ENCODE measurements at places on chromosomes 12 and 14. TPM values are rescaled to one million over a fixed set of nuclear protein-coding genes. Genes with fewer than 3 reads are reported as not detected.

- DNase-seq, result peak; percentile 28
Measured at GRCh38 chr14:68628605-68629310, 164.1 kb downstream of the ZFP36L1 start.

DNA sequence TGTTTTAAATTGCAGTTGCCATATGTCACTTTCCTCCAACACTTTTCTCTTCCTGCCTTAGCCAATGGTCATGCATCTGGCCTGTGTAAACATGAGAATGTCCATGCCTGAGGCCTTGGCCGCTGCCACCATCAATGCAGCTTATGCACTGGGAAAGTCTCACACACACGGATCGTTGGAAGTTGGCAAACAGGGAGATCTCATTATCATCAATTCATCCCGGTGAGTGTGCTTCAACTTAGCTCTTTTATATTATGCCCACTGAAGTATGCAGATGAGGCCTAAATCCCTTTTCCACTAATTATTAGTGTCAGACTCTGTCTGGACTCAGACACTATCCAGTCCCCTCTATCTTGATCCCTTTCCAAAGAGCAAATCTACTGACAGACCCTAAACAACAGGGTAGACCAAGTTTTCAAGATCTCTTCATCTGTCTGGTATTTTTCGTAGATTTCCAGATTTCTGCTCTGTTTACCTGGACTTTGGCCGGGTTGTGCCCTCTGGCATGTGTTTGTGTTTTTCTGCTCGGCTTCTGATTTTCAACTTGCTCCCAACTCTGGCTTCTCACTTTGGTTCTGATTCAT lies 23.2 kb downstream of the AMDHD1 start:
- DNase-seq, result no peak

GRCh38 chr12:117967512-117967911 lies 1.3 kb downstream of the KSR2 start:
- no peak for DNase-seq

- peak; percentile 29 for DNase-seq
Measured at GRCh38 chr14:89641495-89642175, 224.6 kb upstream of the FOXN3 start.

- DNase-seq, result peak; percentile 69
Measured at GRCh38 chr12:132445884-132446632, 43.9 kb upstream of the FBRSL1 start.

DNA sequence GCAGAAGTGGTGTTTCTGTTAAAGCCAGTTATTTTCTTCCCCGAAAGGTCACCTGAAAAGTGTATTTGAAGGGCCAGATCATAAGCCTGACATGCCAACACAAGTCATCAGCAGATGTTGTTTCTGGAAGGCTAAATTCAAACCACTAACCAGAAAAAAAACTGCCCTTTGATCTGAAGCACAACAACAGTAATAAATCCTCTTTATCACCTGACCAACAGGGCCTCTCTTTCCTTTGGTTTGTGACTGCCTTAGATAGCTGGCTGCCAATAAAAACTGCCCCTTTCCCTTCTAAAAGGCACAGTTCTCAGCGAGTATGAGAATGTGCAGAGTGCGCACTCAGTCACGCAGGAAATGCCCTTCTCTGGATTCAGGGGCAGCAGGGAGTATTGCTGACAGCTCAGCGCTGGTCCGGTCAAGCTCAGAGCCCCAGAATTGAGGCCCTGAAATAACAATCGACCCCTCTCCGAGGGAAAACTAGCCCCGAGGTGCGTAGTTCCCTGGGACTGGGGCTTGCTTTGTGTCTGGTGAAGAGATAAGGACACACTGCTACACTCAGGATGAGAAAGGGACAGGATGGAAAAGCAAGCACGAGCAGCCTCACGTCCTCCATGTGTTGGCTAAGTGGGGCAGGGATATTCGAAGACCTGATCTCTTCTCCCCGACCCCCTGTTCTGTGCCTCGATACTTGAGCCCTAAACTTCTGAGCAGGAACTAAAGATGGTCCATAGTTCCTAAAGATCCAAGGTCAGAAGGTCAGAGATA lies 184.2 kb upstream of the GZMB start:
- DNase-seq, result no peak

DNA sequence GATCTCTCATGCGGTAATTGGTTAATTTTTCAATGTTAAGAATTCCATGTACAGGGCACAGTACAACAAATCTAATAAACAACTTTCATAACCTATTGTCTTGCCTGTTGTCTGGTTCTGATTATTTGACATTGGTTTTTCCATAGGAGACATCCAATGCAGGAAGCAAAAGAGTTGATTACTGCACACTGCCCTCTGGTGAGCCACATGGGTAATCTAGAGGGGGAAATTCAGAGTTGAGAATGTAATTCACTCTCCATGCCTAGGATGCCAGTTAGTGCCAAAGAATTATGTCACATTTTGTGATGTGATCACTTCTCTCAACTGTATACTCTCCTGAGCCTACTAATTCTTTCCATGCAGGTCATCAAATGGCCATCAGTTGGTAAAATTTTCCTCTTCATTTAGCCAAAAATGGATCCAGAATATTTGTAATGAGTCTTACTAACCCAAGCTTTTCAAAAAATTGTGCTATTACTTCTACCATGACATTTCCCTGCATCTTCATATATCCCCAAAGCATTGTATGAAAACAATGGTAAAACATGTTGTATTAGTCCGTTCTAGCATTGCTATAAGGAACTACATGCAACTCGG lies 17.7 kb upstream of the CCDC91 start:
- no peak for DNase-seq

DNA sequence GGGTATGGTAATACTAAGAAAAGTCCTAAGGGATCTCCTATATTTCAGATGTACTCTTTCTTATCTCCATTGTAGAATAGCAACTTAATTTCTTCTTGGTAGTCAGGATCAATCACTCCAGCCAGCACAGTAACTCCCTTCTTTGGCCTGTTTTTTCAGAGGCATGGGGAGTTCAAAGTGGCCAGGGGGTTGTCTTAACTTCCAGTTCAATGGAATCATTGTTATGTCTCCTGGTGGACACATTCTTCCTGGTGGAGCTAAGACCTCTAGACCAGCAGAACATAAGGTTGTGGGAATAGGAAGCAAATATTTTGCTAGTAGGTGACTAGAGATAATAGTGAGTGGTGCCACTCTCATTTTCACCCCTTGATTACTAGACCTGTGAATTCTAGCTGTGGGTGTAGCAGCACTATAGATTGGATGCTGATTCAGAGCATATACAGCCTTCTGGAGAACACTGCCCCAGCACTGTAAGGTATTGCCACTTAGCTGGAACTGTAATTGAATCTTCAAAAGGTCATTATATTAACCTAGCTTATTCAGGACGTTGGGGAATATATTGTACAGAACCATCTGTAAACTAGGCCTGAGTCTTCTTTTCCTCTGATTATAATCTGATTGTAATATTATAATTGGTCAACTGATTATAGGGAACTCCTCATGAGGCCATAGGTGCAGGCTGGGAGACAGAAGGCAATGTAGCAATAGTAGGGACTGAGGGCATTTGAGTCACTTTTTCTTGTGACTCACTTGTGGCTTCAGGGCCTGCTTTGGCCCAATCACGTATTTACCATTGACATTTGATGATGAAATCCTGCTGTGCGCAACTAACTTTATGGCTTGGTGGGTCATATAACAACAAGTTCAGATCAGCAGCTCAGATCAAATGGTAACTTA lies 60.2 kb upstream of the ATP2B1 start:
- peak; percentile 19 for DNase-seq

DNA sequence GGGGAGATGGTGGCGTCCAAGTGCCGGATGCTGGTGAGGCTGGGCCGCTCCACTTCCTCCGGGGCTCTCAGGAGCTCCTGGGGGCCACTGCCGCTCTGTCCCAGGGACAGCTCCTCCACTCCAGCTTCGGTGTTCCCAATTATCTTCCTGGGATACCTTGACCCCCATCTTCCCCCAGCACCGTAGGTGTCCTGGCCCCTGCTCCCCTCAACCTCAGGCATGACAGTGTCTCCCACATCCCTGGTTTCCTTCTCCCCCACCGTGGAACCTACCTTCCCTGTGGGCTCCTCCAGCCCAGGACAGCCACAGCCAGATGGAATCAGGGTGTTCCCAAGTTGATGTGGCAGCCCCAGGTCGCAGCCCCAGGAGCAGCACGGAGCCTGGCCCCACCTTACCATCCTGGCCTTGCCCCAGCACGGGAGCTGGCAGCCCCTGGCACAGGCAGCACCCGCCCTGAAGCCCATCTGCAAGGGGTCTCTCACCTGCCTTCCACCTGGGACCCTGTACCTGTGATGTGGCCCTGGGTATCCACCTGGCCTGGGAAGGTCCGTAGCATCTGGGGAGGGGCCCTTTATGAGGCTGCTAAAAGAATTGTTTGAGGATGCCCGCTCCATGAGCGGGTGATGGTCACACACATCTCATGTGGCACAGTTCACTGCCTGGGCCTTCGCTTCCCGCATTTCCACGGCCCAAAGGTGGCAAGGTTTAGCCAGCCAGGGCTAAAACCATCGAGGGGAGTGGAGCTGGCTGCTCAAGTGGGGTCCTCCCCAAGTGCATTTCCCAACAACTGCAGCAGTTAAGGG lies 4.1 kb downstream of the TMEM121 start:
- DNase-seq, result no peak

DNA sequence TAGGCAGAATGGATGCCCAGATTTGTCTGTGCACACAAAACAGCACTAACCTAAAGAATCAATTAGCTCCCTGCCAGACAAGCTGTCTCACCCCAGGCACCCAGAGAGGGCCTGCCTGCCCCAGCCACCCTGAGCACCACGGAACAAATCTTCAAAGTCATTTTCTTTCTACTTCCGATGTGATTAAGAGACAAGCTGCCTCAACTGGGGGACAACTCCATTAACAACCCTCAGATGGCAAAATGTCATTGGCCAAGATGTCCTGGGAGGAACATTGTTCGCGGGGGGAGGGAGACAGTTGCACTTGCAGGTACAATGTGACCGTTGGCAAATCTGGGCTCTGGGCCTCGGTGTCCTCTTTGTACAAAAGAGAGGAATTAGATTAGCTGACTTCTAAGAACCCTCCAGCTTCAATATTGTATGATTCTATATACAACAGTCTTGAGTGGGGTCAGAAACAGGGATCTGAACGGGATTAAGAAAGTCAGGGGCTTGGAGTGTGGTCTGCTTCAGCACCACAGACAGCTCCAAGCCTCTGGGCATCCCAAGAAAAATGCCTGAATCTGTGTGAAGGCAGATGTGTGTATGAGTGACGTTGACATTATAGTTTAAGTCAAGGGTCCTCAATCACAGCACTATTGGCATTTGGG lies 42.8 kb upstream of the CMKLR1 start:
- no peak for DNase-seq

DNA sequence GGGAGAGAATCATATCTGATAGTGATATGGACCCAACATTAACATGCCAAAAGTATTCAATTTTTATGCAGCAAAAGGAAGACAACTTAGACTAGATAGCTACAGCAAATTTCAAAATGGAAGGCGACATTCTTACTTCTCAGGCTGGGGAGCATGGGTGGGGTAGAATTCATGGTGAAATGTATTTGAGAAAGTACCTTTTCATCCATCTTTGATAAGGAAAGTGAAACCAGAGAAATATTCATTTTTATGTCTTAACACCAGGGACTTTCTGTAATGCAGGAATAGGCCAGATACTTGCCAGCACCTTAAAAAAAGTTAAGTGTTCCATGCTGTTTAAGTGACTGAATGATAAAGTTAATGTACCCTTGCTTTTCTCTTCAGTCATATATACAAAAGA lies 13.4 kb downstream of the BTG1 start:
- no peak for DNase-seq

GRCh38 chr12:41287500-41288141 lies 99.5 kb downstream of the PDZRN4 start:
- no peak for DNase-seq

GRCh38 chr14:73751157-73751691 lies 37.0 kb upstream of the PNMA1 start:
- DNase-seq, result peak; percentile 41

GRCh38 chr12:51848841-51849735 lies 570 bp upstream of the FIGNL2 start:
- no peak for DNase-seq

GRCh38 chr14:55285048-55285652 lies 13.9 kb downstream of the FBXO34 start:
- no peak for DNase-seq

DNA sequence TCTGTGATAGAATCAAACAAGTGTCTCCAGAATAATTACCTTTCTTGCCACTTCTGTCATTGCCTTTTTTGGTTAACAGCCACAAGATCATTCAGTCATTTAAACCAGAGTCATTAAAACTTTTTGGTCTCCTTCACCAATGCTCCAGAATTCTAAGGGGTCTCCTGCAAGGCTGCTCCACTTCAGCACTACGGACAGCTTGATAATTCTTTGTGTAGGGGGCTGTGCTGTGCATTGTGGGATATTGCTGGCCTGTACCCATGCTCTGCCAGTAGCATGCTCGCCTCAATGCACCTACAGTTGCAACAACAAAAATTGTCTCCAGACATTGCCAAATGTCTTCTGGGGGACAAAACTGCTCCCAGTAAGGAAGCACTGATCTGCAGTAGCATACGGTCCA lies 7.3 kb downstream of the ADAMTS20 start:
- DNase-seq, result no peak

GRCh38 chr12:76945867-76946266 lies 67.0 kb upstream of the CSRP2 start:
- no peak for DNase-seq

DNA sequence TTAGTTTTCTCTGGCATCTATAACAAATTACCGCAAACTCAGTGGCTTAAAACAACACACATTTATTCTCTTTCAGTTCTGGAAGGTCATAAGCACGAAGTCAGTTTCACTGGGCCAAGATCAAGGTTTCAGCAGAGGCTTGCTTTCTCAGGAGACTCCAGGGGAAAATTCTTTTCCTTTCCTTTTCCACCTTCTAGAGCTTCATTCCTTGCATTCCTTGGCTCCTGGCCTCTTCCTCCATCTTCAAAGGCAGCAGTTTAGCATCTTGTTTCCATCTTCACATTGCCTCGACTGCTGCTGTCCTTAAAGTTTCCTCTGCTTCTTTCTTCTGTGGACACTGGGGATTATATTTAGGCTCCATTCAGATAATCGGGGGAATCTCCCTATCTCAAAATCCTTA lies 106.1 kb downstream of the PDE3A start:
- DNase-seq, result no peak

GRCh38 chr12:96335270-96335669 lies 65.0 kb downstream of the CDK17 start:
- DNase-seq, result no peak

- no peak for DNase-seq
Measured at GRCh38 chr14:41302776-41303175, 303.9 kb upstream of the LRFN5 start.

GRCh38 chr12:85923767-85924331 lies 49.8 kb downstream of the NTS start:
- DNase-seq, result no peak

GRCh38 chr14:23062002-23062401 lies 4.7 kb upstream of the CDH24 start:
- DNase-seq, result no peak

EXOC3L4 gene
- not detected for total RNA-seq

TMEM233 gene
- total RNA-seq, result not detected

PAPOLA gene
- 173 TPM for total RNA-seq

KERA gene
- not detected for total RNA-seq

LARP4 gene
- 43.1 TPM for total RNA-seq

ZBTB42 gene
- 4.9 TPM for total RNA-seq
